ENCODE measurements at places on chromosomes 11 and 22.
A peak's percentile ranks its signal among the peaks of the same experiment; 100 is the strongest.

- DNase-seq = no peak
Observed at GRCh38 chr11:133306019-133306418, 226.3 kb downstream of the OPCML start.

- no peak for DNase-seq
Observed at GRCh38 chr11:123145661-123146060, 49.4 kb downstream of the CLMP start.

DNA sequence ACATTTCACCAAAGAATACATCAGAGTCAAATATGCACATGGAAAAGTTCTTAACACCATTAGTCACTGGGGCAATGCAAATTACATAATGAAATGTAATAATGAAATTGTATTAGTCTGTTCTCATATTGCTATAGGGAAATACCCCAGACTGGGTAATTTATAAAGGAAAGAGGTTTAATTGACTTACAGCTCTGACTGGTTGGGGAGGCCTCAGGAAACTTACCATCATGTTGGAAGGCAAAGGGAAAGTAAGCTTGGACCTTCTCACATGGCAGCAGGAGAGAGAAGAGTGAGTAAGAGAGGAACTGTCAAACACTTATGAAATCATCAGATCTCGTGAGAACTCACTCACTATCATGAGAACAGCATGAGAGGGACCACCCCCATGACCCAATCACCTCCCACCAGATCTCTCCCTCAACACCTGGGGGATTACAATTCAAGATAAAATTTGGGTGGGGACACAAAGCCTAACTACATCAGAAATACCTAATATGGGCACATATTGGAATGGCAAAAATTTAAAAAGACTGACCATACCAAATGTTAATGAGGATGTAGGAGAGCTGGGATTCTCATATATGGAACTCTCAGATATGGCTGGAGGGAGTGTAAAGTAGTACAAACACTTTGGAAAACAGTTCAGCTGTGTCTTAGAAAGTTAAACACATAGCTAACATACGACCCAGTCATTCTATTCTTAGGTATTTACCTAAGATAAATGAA lies 65.1 kb upstream of the CD44 start:
- no peak for DNase-seq

DNA sequence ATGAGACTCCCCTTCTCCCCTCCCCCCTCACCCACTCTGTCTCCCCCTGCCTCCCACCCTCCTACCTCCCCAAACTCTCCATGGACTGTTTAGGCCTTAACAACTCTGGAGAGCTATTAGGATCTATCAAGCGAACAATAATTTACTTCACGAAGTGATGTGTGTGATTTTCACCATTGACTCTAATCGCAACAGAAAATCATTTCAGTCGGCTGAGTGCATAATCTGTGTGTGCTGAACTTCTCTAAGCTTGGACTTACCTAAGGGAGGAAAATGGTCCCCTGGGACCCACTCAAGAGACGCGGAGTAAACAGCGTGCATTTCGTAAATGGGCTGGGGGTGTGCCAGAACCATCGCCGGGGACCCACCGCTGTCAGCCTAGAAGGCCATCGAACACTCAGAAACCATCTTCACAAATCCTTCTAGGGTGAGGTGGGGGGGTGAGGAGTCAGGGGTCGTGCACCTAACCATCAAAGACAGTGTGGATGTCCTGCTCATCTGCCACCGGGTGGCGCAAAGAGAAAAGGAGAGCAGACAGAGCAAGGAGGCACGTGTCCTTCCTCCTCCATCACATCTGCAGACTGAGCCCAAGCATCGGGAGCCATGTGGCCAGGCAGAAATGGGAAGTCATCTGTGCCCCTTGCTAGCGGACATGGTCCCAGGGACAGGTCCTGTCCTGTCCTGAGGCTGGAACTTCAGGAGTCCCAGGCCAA lies 62.1 kb upstream of the NUP50 start:
- no peak for DNase-seq

- no peak for DNase-seq
Observed at GRCh38 chr11:60900673-60901404, 5.5 kb downstream of the PRPF19 start.

DNA sequence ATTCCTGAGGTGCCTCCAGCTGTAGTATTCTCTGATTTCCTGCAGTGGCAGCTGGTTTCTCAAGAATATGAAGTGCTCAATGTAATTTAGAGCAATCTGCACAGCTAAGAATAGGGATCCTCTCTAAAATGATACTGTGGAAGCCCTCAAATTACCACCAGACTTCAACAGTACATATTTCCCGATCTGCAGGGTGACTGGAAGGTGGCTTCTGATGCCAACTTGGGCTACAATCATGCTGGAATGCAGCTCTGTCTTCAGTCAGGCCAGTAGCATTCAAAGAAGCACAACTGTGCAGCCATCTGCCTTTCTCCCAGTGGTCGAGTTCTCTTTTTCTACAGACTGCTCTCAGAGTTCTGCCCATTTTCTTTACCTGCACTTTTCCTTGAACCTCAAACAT lies 55.5 kb upstream of the CD5 start:
- DNase-seq = no peak

GRCh38 chr11:108198833-108199232 lies 23.6 kb downstream of the NPAT start:
- no peak for DNase-seq

DNA sequence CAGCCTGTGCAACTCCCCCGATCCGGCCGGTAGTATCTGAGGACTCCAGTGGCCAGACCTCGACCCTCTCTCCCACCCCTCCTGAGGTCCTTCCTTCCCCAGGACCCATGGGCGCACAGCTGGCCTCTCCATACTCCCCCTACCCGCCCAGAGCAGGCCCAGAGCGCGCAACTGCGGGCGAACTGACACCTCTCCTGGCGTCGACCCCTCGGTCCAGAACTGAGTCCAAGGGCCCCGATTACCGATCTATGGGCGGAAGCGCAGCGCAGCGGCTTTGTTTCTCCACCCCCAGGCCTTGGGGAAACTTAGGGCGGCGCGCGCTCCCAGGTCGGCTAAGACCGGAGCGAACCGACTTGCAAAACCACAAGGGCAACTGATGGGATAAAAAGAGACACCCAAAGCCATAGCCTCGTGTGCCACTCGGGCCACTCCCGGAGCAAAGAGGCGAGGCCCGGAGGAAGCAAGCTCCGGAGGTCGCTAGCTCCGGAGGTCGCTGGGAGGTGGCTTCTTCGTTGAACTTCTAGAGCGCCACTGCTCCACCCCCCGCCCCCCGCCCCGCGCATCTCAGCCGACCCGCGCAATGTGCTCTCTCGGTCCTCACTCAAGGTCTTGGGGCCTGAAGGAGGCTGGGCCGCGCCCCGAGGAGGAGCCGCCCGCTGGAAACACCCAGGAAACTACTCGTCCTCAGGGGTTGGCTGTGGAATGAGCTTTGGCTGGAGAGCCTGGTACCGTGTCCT lies 9.8 kb upstream of the ALX4 start:
- no peak for DNase-seq

GRCh38 chr11:80297858-80298632 lies 857.2 kb upstream of the TENM4 start:
- DNase-seq = no peak

- DNase-seq = no peak
Observed at GRCh38 chr11:74949753-74950137, 679 bp downstream of the SPCS2 start.

- no peak for DNase-seq
Observed at GRCh38 chr22:40612291-40612751, 24.2 kb downstream of the MRTFA start.

- DNase-seq = no peak
Observed at GRCh38 chr11:118629761-118630661, 22.6 kb downstream of the PHLDB1 start.

- DNase-seq = no peak
Observed at GRCh38 chr22:43012390-43012789, 2.6 kb downstream of the PACSIN2 start.

DNA sequence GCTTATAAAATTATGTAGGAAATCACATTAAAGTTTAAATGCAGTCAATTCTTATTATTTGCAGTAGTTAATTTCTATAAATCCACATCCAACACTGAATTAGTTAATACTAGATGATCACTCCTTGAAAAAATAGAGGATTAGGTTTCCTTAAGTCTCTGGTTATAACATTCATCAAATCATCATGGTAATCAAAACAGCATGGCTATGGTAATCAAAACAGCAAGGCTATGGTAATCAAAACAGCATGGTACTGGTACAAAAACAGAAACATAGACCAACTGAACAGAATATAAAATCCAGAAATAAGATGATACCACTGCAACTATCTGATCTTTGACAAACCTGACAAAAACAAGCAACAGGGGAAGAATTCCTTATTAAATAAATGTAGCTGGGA lies 814.6 kb upstream of the CCDC179 start:
- no peak for DNase-seq

GRCh38 chr22:26586556-26587325 lies 3.2 kb downstream of the TPST2 start:
- peak; percentile 39 for DNase-seq

GRCh38 chr11:34028425-34028824 lies 23.1 kb upstream of the CAPRIN1 start:
- no peak for DNase-seq

DNA sequence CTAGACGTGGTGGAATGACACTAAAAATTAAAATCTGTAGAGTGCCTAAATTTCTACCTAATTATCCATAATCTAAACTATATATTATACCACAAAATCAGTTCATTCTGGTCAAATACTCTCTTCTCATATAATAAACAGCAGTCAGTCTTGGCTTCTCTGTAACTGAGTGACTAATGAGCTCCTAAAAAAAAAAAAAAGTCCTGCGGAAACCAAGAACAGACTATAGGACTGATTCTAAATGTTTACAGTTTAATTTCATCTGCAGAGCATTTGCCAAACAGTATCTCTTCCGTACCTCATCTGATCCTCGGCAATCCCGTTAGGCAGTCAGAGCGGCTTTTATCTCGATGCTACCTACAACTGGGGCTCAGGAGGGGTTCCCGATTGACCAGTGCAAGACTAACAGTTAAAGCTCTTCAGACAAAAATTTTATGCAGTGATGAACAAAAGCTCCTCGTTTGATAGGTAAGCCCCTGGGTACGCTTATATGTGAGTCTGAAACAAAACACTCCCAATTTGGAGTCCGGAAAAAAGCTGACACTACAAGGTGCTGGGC lies 686 bp downstream of the KIF18A start:
- DNase-seq = no peak

- DNase-seq = no peak
Observed at GRCh38 chr11:12102588-12103410, 7.6 kb upstream of the MICAL2 start.

DNA sequence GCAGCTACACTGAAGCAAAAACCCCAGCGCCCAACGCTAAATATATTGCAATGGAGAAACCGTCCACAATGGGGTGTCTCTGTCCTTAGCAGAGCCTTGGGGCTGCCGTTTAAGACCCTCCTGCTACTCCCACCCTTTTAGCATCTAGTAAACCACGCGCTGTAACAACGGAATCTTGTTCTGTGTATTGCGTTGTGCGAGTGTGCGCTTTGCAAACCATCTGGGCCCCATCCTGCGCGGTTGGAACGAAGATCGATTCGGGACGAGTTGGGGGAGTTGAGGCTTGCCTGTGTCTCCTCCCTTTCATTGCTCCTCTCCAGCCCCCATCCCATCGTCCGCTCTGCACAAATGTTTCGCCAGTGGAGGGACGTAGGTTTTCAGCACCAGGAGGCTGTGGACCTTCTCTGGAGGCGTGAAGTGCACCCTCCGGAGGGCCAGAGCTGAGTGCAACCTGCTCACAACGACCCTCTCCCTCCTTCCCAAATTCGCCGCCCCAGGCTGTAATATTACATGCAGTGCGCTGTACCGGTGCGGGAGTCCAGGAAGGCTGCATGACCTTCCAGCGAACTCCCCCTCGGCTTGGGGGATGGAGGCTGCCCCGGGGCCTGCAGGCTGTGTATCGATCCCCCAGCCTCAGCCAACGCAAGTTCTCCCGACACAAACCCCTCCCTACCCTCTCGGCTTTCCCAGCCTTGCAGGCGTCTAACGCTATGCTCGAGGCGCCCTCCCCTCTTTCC lies 1.6 kb upstream of the KMT2A start:
- DNase-seq = peak; percentile 32

DNA sequence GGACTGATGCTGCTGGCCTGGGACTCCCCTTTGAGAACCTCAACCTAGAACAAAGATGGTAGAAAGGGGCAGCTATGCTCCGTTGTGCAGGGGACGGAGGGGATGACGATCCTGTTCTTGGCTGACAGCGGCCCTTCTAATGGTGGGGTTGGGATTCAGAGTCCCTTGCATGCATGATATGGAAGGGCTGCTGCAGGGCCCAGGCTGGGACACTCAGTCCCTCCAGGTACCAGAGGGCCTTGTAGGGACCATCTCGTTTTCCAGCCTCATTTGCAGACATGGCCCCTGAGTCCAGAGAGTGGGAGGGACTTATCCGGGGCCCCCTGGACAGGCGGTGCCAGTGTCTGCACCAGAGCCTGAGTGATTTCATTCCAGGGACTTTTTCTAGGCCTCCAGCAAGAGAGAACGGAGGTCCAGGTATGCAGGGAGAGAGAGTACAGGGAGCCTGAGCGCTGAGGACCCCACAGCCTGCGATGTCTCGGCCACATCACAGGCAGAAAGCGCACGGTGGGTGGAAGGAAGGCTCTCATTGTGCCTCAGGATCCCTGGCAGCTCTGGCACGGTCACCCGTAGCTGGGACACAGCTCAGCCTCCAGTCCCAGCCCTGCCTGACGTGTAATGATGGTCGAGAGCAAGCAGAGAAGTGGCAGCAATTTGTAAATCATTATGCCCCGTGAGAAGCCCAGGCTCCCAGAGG lies 860.8 kb downstream of the TBC1D22A start:
- DNase-seq = no peak

DNA sequence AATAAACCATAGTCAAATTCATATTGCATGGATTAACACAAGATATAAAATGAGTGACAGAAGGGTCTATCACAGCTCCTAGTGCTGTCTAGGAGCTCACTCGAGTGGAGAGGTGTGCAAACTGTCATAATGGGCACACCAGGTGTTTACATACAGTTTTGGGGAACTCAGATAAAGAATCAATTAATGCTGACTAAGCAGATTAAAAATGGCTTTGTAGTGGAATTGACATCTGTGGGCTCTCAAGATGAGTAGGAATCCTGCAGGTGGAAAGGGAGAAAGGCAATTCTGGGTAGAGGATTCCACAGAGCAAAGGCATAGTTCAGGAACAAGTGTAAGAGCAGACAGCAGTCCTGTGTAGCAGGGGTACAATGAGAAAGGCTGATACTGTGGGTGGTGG lies 496.2 kb upstream of the CCDC90B start:
- no peak for DNase-seq

DNA sequence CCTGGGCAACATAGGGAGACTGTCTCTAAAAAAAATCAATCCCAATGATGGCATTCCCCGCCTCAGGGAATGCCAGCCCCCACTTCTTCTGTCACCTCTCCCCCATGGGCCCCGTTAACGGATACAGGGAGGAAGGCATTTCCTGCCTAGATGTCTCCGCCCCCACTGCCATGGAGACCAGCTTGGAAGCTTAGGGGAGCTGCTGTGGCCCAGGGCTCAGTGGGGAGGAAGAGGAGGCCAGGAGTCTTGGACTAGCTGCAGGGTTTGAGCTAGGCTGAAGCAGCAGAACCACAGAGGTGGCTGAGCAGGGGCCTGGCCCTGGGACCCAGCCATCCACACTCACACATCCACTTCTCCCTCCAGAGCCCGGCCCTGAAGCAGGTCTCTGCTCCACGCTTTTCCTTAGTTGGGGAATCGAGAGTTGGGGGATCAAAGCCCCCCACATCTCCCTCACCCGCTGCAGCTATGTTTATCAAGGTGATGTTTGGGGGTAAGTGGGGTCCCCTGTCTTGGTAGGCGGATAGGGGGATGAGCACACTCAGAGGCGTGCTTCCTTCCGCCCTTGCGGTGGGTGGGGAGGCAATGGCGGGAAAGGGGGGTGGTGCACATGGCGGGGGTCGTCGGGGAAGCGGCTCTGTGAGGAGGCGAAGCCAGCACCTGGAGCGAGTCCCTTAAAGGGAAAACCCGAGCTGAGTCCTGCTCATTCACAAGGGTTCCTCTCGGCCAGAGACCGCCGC lies at the start of gene C22orf15:
Gene C22orf15 (plus strand): TSS at position 149 of the 737 bp plus-strand sequence. CDS start 317 bp downstream, at position 466.
- peak; percentile 19 for DNase-seq

All from activated gamma-delta T cell treated with Interleukin-2 at 50 U/mL for 16 hours (primary cell).